ENCODE measurements at places on chromosomes 16 and 17. TPM values are rescaled to one million over a fixed set of nuclear protein-coding genes. Genes with fewer than 3 reads are reported as not detected.

CEP131 gene
- total RNA-seq = 14.8 TPM

SCGB1C2 gene
- not detected for total RNA-seq

HS3ST2 gene
- total RNA-seq = not detected

SETD1A gene
- total RNA-seq = 28.9 TPM

GRCh38 chr16:23694644-23695373 is 16.1 kb downstream of the PLK1 start:
- H3K4me1 ChIP-seq = peaks cover 2% of the 10 kb centered on the region
- H3K4me3 ChIP-seq = no peak overlapping the region
- no peak for DNase-seq
- peaks cover 20% of the 10 kb centered on the region for H3K36me3 ChIP-seq
- H3K27ac ChIP-seq = no peak overlapping the region

DNA sequence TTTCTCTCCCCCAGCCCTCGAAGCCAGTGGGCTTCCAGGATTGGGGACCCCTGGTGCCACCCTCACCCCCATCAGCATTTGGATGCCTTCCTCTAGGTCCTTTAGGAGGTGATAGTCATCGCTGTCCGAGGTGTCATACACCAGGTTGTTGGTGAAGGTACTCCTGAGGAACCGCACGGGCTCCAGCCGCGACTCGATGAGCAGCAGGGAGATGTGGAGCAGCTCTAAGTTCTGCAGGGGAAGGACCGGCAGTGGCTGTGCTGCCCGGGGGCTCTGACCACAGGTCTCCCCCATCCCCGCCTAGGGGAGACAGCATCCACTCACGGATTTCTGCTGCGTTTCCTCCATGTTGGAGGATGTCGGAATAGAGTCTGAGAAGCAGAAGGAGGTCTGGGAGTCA is 962 bp downstream of the CSHL1 start:
- H3K27me3 ChIP-seq = peaks cover 16% of the 10 kb centered on the region
- H3K27ac ChIP-seq = no peak overlapping the region
- no peak for DNase-seq

- no peaks in the 10 kb centered on the region for H3K27me3 ChIP-seq
- H3K27ac ChIP-seq = no peak overlapping the region
- H3K36me3 ChIP-seq = no peaks in the 10 kb centered on the region
- no peak for DNase-seq
These were observed 14.7 kb downstream of the CA7 start for GRCh38 chr16:66858740-66859396.

- H3K4me3 ChIP-seq = no peak overlapping the region
- no peak overlapping the region for H3K27ac ChIP-seq
- no peaks in the 10 kb centered on the region for H3K36me3 ChIP-seq
- H3K4me1 ChIP-seq = no peaks in the 10 kb centered on the region
- DNase-seq = no peak
These were observed 474.6 kb downstream of the PMP22 start for GRCh38 chr17:14790521-14790920.

DNA sequence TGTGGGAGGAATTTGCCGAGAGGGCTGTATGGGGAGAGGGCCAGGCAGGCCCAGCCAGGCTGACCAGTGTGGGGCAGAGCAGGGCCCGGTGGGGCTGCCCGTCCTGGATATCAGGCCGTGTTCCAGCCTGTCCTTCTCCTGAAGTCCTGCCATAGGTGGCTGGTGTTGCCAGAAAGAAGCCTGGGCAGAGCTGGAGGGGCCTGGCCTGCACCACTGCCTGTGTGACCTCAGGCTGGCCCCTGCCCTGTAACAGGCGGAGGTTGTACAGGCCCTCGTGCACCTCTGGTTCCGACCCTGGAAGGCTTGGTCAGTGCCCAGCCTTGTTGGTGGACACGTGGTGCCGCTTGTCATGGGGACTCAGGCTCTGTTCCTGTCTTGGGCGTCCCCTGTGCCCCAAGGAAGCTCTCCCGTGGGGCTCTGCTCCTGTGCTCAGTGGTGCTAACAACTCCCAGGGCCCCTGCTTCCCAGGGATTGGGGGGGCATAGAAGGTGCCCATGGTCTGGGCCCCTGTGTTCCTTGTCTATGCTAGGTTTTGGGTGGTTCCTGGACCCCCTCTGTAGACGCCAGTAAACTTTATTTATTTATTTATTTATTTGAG is 33.3 kb downstream of the ADCY7 start:
- H3K36me3 ChIP-seq = peaks cover 35% of the 10 kb centered on the region
- H3K4me3 ChIP-seq = no peak overlapping the region
- H3K27ac ChIP-seq = no peak overlapping the region
- H3K27me3 ChIP-seq = no peaks in the 10 kb centered on the region

DNA sequence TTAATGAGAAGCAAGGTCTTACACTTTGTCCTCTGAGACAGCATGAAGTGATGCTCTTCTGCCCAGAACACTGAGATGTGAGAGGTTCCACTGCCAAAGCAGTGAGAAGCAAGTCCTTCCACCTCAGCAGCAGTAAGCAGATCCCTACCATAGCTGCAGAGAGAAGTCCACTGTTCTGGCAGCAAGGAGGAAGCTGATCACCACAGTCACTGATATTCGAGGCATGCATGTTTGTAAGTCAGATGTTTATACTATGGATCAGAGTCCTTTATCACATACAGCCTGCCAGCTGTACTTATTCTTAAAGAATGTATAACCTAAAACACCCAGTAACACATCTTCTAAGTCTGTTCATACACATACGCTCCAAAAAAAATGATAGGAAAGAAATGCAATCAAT is 18.2 kb upstream of the METTL2A start:
- H3K27ac ChIP-seq = no peak overlapping the region
- H3K36me3 ChIP-seq = no peaks in the 10 kb centered on the region
- H3K4me3 ChIP-seq = no peak overlapping the region
- H3K27me3 ChIP-seq = peaks cover 12% of the 10 kb centered on the region
- H3K4me1 ChIP-seq = no peaks in the 10 kb centered on the region

DNA sequence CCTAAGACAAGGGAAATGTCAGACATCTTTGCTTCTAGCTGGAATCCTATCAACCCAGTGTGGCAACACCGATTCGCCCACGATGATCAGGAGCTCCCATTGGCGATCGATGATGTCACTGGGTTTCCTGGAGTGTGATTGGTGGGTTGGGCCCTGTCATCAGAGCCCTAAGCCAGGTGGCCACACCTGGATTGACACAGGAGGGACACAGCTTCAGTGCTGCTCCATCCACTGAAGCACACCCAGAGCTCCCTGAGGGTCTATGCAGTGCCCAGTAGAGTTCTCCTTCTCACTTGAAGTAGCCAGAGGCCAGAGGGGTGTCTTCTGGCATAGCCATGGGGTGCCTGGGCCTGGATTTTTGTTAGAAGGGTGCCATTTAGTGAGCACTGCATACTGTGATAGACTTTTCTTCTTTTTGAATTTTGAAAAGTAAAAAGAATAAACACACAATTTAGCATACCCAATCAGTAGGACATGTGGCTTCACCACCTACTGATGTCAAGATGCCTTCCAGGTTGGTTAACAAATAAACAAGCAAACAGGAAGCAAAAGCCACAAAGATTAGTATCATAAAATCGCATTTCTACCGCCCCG is 77.6 kb downstream of the CMIP start:
- no peak for DNase-seq
- no peak overlapping the region for H3K4me3 ChIP-seq
- H3K36me3 ChIP-seq = peaks cover 19% of the 10 kb centered on the region
- peaks cover 60% of the 10 kb centered on the region for H3K4me1 ChIP-seq
- peak overlapping the region; percentile 17 for H3K27ac ChIP-seq

DNA sequence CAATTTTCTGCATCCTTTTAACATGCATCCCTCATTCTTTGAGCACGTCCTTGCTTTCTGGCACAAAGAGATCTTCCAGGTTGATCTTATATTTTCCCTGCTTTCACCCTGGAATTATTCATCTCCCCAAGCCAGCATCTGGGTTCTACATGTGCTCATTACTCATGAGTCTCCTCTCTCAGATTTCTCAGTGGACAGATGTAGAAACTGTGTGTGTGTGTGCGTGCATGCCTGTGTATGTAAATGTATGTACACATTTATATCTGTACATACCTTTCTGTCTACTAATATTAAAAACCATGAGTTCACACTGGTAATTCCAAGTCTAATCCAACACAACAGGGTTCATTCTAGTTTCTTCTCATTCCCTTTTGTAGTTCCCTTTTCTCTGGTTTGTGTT is 41.9 kb upstream of the NSRP1 start:
- H3K27ac ChIP-seq = no peak overlapping the region
- H3K27me3 ChIP-seq = peaks cover 40% of the 10 kb centered on the region

- no peaks in the 10 kb centered on the region for H3K36me3 ChIP-seq
- no peaks in the 10 kb centered on the region for H3K4me1 ChIP-seq
- H3K27me3 ChIP-seq = no peaks in the 10 kb centered on the region
These were observed 418.0 kb upstream of the PSMD7 start for GRCh38 chr16:73878611-73879010.

DNA sequence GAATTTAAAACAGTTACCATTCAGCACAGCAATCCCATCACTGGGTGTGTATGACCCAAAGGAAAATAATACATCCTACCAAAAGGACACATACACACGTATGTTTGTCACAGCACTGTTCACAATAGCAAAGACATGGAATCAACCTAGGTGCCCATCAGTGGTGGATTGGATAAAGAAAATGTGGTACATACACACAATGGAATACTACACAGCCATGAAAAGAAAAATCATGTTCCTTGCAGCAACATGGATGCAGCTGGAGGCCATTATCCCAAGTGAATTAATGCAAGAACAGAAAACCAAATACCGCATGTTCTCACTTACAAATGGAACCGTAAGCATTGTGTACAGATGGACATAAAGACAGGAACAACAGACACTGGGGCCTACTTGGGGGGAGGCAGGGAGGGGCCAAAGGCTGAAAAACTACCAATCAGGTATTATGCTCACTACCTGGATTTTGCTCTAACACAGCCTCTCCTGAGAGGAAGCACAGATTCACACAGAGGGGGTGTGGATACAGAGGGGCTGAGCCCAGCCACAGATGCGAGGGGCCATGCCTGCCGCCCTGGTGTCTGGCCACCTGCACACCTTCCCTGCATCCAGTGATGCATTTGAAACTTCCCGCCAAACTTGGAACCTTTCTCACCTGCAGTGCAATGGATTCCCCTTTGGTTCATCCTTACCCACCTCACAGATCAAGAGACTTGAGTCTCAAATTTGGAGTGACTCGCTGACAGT is 55.9 kb downstream of the USP22 start:
- no peak overlapping the region for H3K4me3 ChIP-seq
- no peaks in the 10 kb centered on the region for H3K4me1 ChIP-seq
- H3K36me3 ChIP-seq = no peaks in the 10 kb centered on the region
- no peak for DNase-seq

DNA sequence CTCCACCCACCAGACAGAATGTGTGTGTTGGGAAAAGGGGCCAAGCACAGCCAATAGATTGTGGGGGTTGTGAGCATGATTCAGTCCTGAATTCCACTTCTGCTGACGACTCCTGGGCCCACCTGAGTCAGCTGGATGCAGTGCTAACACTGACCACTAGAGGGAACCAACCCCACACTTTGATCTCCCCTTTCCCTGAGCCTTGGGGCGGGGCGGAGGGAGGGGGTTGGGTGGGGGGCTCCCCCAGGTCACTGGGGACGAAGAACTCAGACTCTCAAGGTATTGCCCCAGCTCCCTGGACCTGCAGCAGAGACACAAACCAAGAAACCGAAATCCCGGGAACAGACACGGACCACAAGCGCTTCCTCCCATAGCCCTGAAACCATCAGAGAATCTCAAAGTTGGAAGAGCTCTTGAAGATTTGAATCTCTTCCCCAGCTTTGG is 621 bp upstream of the CSHL1 start:
- peaks cover 24% of the 10 kb centered on the region for H3K27me3 ChIP-seq
- H3K4me1 ChIP-seq = peaks cover 4% of the 10 kb centered on the region
- no peak overlapping the region for H3K27ac ChIP-seq
- no peaks in the 10 kb centered on the region for H3K36me3 ChIP-seq
- no peak overlapping the region for H3K4me3 ChIP-seq
